A172 (cell line): ENCODE measurements at places on chromosomes 7 and 10. TPM values are rescaled to one million over a fixed set of nuclear protein-coding genes. Genes with fewer than 3 reads are reported as not detected.

Gene DNAJC9
- total RNA-seq = 103 and 123 TPM in 2 replicates

Gene TMEM72
- total RNA-seq = not detected in 2 replicates

DNA sequence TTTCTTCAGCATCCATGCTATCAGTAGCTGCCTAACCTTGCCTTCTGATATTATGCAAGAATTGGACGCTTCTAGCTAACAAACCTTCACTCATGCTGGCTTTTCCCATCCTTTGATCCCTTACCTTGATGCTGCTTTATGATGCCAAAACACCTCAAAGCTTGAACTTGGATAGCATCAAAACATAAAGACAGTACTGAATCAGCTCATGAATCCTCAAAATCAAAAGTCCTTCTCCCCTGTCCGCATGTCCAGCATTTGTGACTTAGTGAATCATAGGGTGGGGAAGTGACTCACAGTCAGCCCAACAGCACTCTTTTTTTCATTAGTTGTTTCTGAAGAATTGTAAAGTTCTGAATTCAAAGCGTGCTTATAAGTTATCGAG, 89.5 kb upstream of the PIK3CG start:
- peak; percentile 88 for DNase-seq

Gene PRPS1L1
- total RNA-seq = not detected in 2 replicates

Gene PHYHIPL
- total RNA-seq = not detected in 2 replicates

GRCh38 chr10:7950981-7951847, 103.3 kb upstream of the GATA3 start:
- peak; percentile 36 for DNase-seq

DNA sequence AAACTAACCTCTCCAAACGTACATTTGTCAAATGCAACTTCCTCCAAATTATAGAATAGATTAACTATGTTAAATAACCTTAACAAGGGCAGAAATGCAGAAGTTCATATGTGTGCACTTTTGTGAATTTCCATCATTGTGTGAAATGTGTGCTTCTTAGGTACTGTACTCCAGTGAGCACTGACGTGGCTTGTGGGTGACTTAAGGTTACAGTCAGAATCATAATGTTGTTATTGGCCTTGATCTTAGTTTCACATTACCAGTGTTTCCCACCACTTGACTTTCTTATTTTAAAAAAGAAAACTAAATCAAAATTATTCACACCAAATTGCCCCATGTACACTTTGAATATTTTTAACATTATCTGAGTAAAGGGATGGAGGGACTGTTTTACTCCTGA, 155.1 kb upstream of the FZD8 start:
- no peak for DNase-seq
